ENCODE measurements at places on chromosomes 12 and 14.

DNA sequence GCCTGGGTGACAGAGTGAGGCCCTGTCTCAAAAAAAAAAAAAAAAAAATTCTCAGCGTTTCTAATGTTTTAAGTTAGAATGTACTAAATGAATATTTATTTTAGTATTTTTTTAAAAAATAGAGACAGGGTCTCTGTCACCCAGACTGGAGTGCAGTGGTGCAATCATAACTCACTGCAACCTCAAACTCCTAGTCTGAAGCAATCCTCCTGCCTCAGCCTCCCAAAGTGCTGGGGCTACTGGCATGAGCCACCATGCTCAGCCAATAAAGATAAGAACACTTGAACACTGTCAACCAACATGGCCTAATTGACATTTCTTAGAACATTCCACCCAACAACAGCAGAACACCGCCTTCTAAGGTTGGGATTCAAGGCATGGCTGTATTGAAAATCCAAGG is 5.1 kb upstream of the DYNC1H1 start:
- DNase-seq: no peak

GRCh38 chr12:49789992-49790391 is 38.2 kb downstream of the NCKAP5L start:
- no peak for DNase-seq

GRCh38 chr14:70838076-70838475 is 28.8 kb upstream of the MAP3K9 start:
- DNase-seq: no peak

- no peak for DNase-seq
These were observed 43.6 kb upstream of the VSX2 start for GRCh38 chr14:74195623-74196022.

- DNase-seq: no peak
These were observed 105.4 kb downstream of the ALX1 start for GRCh38 chr12:85385406-85385805.
